Activated T-cell treated with anti-CD3 and anti-CD28 coated beads, Interleukin-2, amount 50 U/mL, for 72 hours (primary cell): ENCODE measurements at places on chromosomes 6 and 20. TPM values are rescaled to one million over a fixed set of nuclear protein-coding genes. Genes with fewer than 3 reads are reported as not detected.

The ESF1 gene
- total RNA-seq, result 12.2 TPM

The PTK6 gene
- total RNA-seq, result 1.2 TPM

The PPP1R16B gene
- 143 TPM for total RNA-seq

The NUP43 gene
- total RNA-seq, result 78.7 TPM

The ELMO2 gene
- total RNA-seq, result 90.5 TPM

The SGK2 gene
- total RNA-seq, result 1.4 TPM

The FAM217A gene
- total RNA-seq, result not detected

The TENT5A gene
- 2.4 TPM for total RNA-seq

The NKX2-2 gene
- not detected for total RNA-seq

The NNAT gene
- 0.93 TPM for total RNA-seq

The OOEP gene
- 0.77 TPM for total RNA-seq

The SLC4A11 gene
- total RNA-seq, result 1.9 TPM

The TAP1 gene
- 328 TPM for total RNA-seq

The ZNF335 gene
- total RNA-seq, result 29.8 TPM

The SESN1 gene
- 16.2 TPM for total RNA-seq

The CST5 gene
- not detected for total RNA-seq
